Kidney epithelial cell (primary cell): ENCODE measurements at places on chromosomes 6 and 20. TPM values are rescaled to one million over a fixed set of nuclear protein-coding genes. Genes with fewer than 3 reads are reported as not detected.

GRCh38 chr6:33745548-33745947 is 1.2 kb downstream of the IP6K3 start:
- DNase-seq = no peak

The GSTA1 gene
- not detected in 2 replicates for total RNA-seq

DNA sequence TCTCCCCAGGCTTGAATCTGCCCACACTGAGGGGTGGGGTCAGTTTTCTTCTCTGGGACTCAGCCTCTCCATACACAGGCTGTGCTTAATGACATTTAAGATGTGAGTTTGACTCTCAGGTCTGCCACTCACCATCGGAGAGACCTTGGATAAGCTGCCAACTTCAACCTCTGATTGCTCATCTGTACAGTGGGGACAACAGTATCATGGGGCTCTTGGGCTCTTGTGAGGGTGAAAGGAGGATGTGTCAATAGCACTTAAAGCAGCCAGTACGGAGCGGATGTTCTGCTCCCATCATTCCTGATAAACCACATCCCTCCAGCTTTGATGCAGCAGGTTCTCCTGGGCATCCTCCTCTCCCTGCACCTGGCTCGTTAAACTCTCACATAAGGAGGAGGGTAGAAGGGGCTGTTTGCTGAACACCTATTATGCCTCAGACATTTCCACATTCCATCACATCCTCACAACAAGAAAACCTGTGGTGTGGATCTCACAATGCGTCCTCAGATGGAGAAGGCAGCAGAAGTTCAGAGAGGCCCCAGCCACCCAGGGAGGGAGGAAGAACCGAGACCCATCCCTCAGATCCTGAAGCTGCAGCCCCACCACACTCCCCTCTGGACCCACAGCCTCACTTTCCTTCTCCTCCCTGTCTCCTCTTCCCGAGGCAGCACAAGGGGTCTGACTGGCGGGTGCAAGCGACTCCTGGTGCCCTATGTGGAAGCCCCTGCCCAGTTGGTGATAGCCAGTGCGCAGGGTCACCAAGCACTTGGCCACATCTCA is 1.9 kb upstream of the PDYN start:
- DNase-seq = no peak

The TJAP1 gene
- total RNA-seq = 31.7 and 42.7 TPM in 2 replicates

DNA sequence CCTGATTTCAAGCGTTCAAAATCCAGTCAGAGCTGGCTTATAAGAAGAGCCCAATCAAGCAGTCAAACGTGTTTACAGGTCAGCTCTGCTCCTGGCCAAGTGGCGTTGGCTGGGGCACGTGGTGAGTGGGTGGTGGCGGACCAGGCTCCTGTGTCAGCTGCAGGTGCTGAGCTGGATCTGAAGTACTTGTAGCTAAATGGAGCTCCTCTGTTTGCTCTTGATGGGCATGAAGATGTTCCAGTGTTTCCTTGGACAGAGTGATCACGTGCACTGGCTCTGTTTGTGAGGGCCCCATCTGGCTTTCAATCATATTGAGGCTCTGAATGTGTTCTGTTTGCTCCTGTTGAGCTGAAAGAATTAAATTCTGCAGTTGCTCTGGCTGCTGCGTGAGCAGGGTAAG is 10.2 kb upstream of the MICAL1 start:
- DNase-seq = no peak

GRCh38 chr6:134934793-134935485 is 15.0 kb downstream of the ALDH8A1 start:
- peak; percentile 61 for DNase-seq

- DNase-seq = no peak
Observed at GRCh38 chr6:15949982-15950381, 178.9 kb upstream of the MYLIP start.

The TGM3 gene
- not detected in 2 replicates for total RNA-seq

- no peak for DNase-seq
Observed at GRCh38 chr6:160427312-160428068, 79.3 kb downstream of the SLC22A3 start.

The NKX2-2 gene
- total RNA-seq = not detected in 2 replicates

DNA sequence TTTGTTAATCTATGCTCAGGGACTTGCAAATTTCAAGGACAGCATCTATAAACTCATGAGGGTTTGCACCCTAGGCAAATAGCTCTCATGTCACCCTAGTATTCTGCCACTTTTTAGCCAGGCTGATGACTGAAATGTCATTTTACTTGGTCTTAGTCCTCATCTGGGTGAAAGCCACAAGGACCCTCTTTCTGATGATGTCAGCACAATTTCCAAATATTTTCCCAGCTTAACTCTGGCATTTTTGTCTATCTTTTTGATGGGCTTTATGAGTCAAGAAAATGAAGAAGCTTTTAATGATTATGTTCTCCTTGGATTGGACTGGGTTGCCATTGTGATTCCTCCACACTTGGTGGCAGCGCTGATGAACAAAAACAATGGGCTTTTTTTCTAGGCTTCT is 420.1 kb upstream of the BTBD3 start:
- no peak for DNase-seq

The CUTA gene
- total RNA-seq = 226 and 227 TPM in 2 replicates

DNA sequence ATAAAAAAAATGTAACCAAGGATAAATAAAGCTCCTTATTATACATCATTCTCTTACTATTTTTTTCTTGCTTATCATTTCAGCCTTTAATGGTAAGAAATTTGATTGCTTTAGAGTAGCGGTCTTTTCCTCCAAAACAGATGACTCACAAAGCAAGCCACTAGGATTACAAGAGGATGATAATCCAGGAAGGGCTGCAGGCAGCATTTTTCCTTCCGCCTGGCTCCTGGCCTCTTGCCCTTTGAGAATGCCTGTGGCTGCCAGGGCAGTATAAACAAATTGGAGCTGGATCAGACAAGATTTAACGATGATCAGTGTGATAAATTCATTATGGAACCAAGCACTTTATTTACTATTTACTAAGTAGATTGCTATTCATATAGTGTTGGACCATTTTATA is 9.7 kb upstream of the FBXL4 start:
- DNase-seq = no peak
